ENCODE measurements at places on chromosomes 3 and 15. TPM values are rescaled to one million over a fixed set of nuclear protein-coding genes. Genes with fewer than 3 reads are reported as not detected.

- H3K36me3 ChIP-seq, result no peaks in the 10 kb centered on the region
- no peak overlapping the region for H3K4me3 ChIP-seq
- no peaks in the 10 kb centered on the region for H3K4me1 ChIP-seq
- peak; percentile 30 for DNase-seq
Observed at GRCh38 chr3:110314512-110315114, 757.0 kb upstream of the NECTIN3 start.

The AGBL1 gene
- not detected for total RNA-seq

- H3K27ac ChIP-seq, result no peak overlapping the region
- DNase-seq, result no peak
- H3K27me3 ChIP-seq, result no peaks in the 10 kb centered on the region
- no peaks in the 10 kb centered on the region for H3K36me3 ChIP-seq
- no peak overlapping the region for H3K4me3 ChIP-seq
- H3K4me1 ChIP-seq, result no peaks in the 10 kb centered on the region
Observed at GRCh38 chr3:135736740-135737139, 228.8 kb upstream of the PPP2R3A start.

DNA sequence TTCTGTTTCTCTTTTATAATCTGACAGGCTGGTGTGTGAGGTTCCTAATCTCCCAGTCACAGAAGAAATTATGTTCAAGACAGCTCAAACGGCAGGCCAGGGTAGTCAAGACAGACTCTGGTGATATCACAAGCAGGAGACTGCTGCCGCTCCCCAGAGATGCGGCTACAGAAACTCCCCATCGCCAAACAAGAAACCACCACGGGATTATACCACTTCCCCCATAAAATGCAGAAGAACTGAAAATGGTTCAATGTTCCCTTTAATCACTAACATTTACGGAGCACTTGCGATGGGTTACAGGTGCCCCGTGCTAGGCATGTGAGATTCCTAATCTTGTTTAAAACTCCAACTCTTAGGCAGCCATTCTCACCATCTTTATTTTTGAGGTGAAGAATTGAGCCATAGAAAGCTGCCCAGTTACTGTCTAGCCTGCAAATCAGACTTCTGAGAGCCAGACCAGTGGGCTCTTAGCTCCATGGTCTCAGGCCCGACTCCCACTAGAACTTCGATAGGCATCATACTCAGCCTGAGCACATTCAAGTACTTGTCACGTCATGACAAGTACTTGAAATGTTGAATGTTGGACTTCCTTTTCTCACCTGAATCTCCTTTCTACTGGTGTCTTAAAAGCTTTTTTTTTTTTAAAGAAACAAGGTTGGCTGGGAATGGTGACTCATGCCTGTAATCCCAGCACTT is 58.4 kb downstream of the TBC1D2B start:
- H3K27me3 ChIP-seq, result no peaks in the 10 kb centered on the region
- H3K4me3 ChIP-seq, result no peak overlapping the region
- no peak overlapping the region for H3K27ac ChIP-seq
- no peaks in the 10 kb centered on the region for H3K4me1 ChIP-seq
- DNase-seq, result no peak
